ENCODE measurements at places on chromosomes 6 and 20.

GRCh38 chr6:35552285-35552917 lies 39.7 kb upstream of the TULP1 start:
- DNase-seq = peak; percentile 65

DNA sequence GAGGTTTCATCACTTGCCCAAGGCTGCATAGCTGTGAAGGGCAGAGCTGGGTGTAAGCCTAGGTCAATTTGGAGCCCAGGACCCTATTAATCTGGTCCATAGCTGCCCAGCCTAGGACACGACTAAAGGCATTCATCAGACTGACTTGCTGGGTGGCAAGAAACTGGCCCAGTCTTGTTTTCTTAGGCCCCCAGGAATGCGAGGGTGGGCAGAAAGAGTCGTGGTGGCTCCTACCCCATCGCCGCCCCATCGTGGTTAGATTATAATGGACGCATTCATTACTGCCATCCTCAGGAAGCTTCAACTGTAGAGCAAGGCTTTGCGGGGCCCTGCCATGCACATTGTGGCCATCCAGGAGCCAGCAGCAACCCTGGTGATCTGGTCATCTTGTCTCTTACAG lies 16.1 kb downstream of the DYNLRB1 start:
- DNase-seq = no peak

DNA sequence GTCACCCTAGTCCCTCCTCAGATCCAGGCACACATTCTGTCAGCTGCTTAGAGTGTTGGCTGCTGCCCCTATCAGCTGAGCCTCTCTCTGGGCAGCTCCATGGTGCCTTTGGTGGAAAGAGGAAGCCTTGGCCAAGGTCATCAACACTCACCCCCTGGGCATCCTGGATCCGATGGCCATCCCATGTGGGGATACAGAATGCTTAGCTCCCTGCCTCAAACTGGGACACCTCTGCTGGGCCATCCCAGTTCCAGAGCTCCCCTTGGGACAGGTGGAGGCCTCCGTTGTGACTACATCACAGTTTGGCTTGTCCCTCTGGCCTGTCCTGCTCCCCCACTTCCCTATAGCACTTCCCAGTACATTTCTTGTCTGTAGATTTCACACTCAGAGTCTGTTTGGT lies 45.6 kb downstream of the TOX2 start:
- no peak for DNase-seq

DNA sequence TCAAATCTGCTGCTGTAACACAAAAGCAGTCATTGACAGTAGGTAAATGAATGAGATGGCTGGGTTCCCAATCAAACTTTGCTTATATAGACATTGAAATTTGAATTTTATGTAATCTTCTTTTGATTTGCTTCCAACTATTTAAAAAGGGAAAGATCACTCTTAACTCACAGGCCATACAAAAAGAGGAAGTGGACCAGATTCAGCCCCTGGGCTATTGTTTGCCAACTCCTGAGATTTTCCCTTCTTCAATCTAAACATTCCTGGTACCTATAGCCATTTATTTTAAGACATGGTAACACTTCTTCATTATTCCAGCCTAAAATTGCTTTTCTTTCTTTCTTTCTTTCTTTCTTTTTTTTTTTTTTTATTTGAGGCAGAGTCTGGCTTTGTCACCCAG lies 260.6 kb downstream of the TFAP2A start:
- no peak for DNase-seq

DNA sequence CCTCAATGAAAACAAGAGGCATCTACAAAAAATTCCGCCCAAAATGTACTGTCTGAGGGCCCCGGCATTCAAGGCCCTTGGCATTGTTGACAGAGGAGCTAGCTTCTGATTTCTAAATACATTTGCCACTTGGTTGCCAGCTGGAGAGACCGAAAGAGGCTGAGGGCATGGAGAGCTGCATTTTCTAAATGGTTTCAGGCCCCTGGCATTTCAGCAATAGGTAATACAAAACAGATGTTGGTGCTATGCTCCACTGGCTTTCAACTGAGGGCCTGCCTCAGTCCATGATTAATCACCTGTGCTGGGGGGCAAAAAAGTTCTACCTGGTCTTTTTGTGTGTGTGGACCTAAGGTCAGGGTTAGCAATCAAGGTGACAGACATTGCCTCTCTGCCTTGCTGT lies 79.5 kb upstream of the ISM1 start:
- DNase-seq = no peak

- no peak for DNase-seq
Observed at GRCh38 chr6:166307082-166308032, 835 bp downstream of the PRR18 start.

GRCh38 chr6:142530566-142530965 lies 228.8 kb downstream of the ADGRG6 start:
- no peak for DNase-seq

GRCh38 chr6:147283460-147283859 lies 79.2 kb downstream of the STXBP5 start:
- no peak for DNase-seq

DNA sequence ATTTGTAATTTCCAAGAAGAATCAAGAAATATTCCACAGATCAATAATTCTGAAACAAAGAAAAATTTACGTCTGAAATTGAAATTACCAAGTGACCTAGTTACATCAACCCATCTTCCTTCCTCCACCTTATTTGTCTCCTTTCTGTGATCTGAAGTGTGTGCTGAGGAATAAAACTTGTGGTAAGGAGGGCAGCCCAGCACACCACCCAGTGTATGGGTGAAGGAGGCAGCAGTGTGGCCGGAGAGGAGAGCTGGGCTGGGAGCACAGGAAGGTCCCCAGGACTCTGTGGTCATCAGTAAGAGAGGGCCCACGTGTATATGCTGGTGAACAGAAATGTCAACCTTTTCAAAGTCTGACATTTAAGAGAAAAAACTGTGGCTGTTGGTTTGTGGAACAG lies 11.3 kb upstream of the CCR6 start:
- no peak for DNase-seq

- DNase-seq = no peak
Observed at GRCh38 chr6:20669571-20670314, 135.5 kb downstream of the CDKAL1 start.

- no peak for DNase-seq
Observed at GRCh38 chr6:152241013-152241766, 396.0 kb downstream of the SYNE1 start.

DNA sequence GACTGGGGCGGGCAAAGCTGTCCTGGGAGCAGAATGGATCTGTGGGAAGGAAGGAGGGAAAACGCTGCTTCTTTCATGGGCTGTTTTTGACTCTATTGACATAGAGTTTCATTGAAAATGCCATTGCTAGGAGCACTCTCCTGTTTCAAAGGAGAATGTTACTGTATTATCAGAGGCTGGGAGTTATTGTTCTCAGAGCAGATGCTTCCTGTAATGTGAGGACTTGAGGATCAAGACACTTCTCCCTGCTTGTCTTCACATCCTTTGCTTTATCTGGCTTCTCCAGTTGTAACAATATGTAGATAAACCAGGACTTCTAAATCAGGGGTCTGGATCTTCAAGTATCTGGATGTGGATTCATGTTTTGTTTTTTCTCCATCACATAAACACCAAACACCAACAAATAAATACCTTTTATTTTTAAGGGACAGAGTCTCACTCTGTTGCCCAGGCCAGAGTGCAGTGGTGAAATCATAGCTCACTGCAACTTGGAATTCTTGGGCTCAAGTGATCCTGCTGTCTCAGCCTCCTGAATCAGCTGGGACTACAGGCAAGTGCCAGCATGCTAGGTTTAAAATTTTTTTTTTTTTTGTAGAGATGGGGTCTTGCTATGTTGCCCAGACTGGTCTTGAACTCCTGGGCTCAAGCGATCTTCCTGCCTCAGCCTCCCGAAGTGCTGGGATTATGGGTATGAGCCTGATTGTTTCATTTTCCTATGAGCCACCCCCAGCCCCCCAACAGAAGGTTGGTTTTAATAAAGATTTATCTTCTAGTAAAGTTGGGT lies 3.9 kb downstream of the CD109 start:
- DNase-seq = no peak

DNA sequence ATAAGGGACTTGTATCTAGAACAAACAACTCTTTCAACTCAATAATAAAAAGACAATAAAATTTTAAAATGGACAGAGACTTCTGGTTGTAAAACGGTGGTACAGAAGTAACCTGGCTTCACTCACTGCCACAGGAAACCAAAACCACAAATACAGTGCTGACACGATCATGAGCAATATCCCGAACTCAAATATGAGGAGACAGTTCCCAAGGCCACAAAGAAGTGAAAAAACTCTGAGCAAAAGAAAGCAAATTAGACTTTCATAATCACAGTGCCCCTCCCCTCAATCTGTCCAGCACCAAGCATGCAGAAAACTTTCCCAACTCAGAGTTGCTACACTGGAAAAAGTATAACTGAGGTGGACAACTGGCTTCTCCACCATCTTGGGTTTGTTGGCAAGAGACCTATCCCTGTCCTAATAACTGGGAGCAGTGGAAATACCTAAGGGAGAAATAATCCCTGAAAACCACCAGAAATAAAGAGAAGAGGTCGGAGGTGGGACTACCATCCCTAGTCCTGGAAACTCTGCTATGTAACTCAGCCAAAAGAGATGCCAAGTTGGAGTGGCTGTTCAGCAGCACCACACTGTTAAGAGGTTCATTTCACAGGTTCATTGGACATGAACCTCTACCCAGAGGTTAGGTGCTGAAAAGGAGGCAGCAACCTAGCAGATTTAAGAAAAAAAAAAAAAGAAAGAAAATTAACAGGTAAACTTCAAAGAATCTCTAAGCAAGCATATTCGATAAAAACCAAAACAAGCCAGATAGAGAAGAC lies 55.5 kb downstream of the REV3L start:
- peak; percentile 31 for DNase-seq

GRCh38 chr6:163085426-163085825 lies 329.1 kb upstream of the QKI start:
- no peak for DNase-seq

DNA sequence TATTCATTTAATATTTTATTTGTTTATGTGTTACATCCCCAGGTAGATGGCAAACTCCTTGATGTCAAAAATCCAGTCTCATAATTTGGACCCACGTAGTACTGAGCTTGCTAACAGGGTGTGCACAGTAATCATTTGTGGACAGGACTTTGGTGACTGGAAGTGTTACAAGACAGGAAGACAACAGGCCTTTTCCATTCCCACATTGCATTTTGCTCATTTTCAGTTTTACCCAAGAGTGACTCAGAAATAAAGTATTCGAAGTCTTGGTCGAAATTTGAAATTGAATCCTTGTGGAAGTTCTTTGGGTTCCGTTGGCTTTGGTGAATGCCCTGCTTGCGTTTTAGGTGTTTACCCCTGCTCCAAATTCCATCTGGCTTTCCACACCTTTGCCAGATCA lies 63.0 kb upstream of the THBS2 start:
- DNase-seq = no peak

DNA sequence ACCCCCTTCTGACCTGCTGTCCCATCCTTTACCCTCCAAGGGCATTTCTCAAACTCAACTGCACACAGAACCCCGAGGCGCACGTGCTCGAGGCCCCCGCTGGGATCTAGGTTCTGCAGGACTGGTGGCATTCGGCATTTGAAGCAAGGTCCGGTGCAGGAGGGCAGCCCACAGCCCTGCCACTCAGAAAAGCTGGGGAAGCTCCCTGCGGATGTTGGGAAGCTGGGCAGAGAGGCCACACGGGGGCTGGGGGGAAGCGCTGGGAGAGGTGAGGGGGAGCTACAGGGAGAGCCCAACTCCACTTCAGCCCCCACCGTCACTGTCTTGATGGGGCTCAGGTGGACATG lies 51.2 kb upstream of the SLCO4A1 start:
- no peak for DNase-seq

- DNase-seq = no peak
Observed at GRCh38 chr6:68958327-68958726, 323.2 kb downstream of the ADGRB3 start.

DNA sequence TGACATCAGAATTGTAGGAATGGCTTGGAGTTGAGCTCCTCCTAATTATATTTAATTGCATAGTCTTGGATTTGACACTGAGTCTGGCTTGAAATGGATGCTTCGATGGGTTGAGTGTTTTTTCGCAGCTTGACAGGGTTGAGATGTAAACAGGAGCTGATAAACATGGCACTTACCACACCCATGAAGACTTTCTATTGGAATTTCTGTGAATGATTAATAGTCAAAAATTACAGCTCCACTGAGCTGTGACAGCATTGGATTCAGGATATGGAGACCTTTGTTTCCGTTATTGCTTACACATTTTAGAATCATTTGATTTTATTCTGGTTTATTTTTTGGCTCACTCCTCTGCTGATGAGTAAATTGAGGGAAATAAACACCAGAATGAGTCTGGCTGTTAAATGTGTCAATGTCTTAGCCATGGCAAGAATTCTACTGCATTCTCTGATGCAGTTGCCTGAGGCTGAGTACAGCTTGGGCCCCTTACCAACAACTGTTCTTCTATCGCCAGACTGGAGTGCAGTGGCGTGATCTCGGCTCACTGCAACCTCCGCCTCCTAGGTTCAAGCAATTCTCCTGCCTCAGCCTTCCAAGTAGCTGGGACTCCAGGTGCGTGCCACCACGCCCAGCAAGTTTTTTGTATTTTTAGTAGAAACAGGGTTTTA lies 128.1 kb upstream of the DOK5 start:
- DNase-seq = no peak

GRCh38 chr20:1930165-1930564 lies 35.0 kb downstream of the SIRPA start:
- DNase-seq = no peak

DNA sequence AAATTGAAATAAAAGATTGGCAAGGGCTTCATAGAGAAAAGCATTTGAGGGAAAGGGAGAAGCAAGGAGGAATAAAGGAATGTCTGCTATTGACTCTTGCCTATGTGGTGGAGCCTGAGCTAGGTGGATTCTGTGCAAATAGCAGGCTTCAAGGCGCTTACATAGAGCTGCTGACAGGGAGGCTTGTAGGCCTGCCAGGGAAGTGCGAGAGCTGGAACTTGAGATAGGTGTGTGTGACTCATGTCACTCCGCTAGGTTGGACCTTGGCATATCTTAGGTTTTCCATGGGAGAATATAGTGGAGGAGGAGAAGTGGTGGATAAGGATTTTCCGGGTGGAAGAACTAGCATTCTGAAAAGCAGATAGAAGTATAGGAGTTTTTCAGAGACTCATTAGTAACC lies 14.0 kb downstream of the SNRNP48 start:
- DNase-seq = no peak

DNA sequence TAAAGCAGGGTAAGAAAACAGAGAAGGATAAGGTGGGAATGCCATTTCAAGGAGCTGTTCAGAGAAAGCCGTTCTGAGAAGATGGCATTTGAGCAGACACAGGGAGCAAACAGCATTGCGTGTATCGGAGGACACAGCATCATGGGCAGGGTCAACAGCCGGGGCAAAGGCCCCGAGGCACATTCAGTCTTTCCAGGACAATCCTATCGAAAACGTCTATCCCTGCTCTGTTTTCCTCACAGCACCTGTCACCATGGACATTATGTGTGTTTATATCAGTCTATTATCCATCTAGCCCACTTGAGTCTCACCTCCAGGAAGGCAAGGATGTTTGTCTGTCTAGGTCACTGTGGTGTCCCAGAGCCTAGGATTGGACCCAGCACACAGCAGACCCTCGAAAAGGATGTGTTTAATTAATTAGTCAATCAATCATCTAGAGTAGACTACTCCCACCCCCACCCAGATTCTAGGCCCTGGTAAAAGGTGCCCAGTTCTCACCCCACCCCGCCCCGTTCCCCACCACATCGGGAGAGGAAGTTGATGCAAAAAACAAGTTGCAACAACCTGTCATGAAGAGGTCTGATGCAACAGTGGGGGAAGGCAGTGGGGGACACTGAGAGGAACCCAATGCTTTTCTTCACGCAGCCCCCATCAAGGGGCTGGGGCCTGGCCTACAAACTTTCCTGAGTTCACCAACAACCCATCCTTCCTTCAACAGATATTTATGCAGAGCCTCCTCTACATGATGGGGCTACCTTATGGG lies 66.6 kb downstream of the PREX1 start:
- DNase-seq = peak; percentile 41
